ENCODE measurements at places on chromosomes 2 and 18.
A peak's percentile ranks its signal among the peaks of the same experiment; 100 is the strongest.

DNA sequence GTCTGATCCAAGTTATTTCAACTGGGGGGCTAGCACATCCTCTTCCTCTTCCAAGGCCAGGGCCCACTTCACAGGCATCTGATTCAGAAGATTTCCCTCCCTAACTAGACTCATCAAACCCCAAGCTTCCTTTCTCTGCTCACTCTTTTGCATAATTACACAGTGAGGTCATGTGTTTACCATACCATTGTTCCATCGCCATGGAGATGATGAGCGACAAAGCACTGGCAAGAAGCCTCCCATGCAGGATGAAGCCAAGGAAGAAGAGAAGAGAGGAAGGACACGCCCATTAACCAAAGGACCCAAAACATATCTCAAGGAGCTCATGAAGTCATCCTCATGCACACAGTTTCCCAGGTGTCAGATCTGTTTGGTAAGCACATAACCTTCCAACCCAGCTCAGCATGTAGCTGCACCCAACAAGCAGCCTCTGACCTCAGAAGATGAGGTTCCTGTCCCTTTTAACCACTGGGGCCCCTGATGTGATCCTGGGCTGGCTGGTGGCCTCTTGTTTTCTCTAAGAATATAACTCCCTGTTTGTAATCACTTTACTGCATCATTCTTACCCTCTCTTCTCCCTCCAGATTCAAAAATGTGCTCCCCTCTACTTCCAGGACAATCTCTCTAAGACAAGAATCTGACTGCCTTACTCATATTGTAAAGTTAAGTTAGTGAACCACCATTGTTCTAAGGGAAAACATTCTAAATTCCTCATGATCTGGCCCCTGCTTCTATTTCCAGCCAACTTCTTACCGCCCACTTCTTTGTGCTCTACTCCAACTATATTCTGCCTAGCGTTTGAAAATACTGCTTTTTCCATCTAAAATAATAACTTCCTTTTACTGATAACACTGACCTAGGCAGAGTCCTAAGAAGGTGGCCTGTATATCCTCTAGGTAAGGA is 190.1 kb downstream of the TTC32 start:
- DNase-seq: peak; percentile 25

- DNase-seq: no peak
Measured at GRCh38 chr18:40673150-40673549, 1281.9 kb upstream of the PIK3C3 start.

DNA sequence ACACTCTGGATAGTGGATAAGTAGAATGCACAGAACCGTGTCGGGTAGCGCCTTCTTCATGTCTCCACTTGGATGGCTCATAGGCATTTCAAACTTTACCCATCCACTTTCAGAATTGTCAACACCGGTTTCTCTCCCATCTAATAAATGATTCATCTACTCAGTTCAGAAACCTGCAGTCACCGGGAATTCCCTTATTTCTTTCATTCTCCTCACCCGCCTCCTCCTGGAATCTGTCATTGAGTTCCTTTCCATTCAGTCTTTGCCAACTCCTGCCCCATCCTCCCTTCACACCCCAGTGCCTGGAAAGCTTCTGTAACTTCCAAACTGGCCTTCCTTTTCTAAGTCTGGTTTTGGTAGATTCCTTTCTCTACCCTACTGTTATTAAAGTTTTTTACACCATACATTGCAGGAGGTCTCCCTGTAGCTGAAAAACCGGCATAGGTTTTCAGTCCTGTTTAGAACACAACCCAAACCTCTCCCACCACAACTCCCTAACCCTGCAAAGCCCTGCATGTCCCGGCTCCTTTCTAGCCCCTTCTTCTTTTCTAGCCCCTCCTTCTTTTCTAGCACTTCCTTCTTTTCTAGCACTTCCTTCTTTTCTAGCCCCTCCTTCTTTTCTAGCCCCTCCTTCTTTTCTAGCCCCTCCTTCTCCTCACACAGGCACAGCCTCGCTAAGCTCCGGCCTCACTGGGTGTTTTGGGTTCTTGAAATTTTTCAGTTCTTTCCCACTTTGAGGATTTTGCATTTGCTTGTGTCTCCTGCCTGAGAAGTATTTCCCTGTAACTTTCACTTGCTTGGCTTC is 133.9 kb upstream of the KLHL14 start:
- DNase-seq: peak; percentile 34

DNA sequence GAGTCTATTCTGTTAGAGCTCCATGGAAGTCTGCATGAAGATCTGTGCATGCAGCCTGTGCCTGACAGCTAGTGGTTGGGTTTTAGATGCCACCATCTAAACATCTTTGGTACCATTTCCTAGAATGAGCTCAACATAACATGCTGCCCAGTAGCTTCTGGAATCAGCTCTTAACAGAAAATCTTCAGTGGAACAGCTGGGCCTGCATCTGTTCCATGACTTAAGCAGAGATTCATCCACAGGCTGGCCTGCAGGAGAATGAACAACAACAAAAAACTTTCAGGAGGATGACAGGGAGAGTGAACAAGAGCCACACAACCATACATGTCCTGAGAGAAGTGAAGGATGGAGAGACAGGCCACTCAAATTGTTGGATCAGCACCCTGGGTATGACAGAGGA is 316.6 kb downstream of the RDH14 start:
- DNase-seq: no peak

GRCh38 chr2:9648821-9649220 is 18.0 kb upstream of the YWHAQ start:
- no peak for DNase-seq

DNA sequence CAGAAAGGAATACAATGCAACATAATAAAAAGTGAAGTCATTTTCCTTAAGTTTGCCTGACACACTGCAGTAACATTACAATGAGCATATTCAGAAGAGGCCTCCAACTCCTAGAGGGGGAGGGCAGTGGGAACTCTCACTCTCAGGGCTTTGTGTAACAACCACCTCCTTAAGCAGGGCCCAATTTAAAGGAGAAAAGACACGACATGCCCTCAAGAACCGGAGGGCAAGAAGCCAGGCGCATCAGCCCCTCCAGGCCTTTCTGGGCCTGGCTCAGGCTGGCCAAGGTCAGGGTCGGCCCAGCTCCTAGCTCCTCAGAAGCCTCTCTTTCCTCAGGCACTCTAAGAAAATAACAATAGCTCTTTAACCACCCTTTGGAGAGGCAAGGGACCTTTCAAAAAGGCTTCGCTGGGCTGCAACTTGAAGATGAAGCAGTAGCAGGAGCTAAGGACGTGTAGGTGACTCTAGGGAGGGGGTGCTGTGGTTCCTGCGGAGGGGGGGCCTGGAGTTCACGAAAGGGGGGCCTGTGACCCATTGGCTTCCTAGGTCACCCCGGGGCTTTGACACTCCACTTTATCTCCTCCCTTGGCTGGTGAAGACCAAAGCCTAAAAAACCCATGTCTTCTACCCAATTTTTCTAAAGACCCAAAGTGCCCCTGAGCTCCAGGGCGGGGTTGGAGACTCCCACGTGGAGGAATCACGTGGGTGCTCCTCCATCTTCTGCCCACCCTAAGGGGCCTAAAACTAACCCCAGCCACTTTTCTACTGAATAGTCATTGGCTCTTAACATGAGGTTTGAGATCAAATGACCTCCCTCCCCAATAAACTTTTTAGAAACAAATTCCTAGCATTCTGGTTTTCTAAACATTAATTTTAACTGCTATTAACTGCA is 13.3 kb downstream of the SERTAD2 start:
- DNase-seq: no peak

DNA sequence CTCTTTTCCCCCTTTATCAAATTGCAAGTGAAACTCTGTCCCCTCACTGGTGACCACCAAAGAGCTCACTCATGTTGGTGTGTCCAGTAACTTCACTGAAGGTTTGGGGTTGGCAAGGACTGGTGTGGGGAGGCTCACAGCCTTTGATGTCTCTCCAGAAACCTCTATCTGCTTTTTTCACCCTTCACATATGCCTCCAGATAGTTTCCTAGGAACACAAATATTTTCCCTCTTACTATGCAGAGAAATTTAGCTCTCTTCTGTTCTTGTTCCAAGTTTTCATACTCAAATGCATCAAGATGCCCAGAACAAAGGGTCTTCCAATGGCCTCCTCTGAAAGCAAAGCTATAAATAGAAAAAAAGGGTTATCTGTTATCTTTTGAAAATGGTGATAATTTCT is 20.7 kb downstream of the DTNA start:
- no peak for DNase-seq

DNA sequence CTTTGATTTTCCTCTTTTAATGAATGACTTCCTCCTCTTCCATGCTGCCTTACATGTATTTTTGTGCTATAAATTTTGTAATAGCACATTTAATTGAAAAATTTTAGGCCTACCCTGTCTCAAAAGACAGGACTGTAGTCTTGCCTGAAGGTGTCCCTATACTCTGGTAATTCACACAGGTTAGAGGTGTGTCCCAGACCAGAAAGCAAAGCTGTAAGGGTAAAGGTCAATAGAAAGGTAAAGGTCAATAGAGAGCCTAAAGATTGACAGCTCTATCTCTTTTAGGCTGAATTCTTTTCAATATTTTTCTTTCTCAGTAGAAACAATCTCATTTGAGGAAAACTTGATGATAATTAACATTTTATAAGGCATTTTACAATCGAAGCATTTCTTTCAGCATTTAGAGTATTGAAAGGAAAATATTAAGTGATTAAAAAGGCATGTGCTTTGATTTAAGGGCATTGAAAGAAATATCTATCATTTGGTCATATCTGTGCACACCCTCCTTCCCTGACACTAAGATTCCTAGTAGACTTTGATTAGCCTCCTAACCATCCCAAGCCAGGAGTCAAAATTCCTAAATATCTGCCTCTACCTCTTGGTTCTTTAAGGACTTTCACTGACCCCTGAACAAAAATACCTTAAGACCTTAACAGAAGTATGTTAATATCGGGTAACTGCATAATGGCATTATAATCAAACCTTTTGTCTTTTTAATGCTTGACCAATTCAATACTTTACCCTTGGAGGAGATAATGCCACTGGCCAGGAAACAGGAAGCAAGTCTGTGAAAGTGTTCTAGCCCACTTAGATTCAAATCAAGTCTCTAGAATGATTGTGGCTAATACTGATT is 161.8 kb upstream of the DTNA start:
- no peak for DNase-seq

GRCh38 chr2:120344976-120345581 is 857 bp upstream of the INHBB start:
- no peak for DNase-seq

DNA sequence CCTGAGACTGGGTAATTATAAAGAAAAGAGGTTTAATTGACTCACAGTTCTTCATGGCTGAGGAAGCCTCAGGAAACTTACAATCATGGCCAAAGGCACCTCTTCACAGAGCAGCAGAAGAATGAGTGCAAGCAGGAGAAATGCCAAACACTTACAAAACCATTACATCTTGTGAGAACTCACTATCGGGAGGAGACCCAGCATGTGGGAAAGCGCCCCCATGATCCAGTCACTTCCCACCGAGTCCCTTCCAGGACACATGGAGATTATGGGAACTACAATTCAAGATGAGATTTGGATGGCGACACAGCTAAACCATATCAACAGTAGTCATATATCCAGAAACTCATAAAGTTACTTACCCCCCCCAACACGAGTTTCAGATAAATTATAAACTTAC is 28.6 kb downstream of the TLK1 start:
- no peak for DNase-seq

- no peak for DNase-seq
Measured at GRCh38 chr2:224444021-224444420, 42.1 kb upstream of the FAM124B start.

DNA sequence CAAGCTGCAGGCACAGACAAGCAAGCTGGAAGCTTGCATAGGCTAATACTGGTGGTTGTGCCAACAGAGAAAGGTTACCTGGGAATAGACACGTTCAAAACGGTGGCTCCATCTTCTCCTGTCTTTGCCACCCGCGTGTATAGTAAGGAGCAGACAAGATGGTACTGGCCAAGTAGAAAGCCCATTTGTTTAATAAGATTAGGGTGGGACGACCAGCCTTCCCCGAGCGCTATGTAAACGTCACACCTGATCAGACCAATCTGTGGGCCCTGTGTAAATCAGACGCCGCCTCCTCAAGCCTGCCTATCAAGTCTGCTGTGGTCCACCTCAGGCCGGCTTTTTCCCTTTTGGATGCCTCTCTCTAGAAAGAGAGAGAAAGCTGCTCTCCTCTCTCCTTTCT is 189.2 kb downstream of the LAMA1 start:
- no peak for DNase-seq

Measured in NAMALWA (cell line).